ENCODE measurements at places on chromosomes 4 and X.
A peak's percentile ranks its signal among the peaks of the same experiment; 100 is the strongest.

- peak; percentile 71 for DNase-seq
Measured at GRCh38 chr4:183618681-183619080, 40.3 kb downstream of the RWDD4 start.

- DNase-seq, result no peak
Measured at GRCh38 chr4:80271801-80272200, 5.3 kb downstream of the FGF5 start.

DNA sequence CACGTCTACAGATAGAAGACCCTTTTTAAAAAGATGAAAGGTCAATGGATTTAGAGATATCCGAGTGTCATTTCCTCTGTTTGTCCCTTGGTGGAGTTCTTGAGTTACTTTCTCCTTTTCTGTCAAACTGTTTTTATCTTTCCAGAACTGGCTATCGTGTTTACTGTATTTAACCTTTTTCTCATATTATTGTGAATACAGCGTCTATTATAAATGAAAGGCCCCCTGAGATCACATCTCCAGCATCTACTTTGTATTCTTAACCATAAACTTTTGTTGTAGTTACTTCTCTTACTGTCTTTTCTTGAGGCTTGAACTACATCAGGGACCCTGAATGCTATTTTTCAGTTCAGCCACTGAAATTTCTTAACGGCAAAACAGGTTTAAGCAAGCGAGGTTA lies 4.0 kb upstream of the PCDH7 start:
- DNase-seq, result no peak

GRCh38 chrX:20228245-20228644 lies 38.5 kb downstream of the RPS6KA3 start:
- no peak for DNase-seq

DNA sequence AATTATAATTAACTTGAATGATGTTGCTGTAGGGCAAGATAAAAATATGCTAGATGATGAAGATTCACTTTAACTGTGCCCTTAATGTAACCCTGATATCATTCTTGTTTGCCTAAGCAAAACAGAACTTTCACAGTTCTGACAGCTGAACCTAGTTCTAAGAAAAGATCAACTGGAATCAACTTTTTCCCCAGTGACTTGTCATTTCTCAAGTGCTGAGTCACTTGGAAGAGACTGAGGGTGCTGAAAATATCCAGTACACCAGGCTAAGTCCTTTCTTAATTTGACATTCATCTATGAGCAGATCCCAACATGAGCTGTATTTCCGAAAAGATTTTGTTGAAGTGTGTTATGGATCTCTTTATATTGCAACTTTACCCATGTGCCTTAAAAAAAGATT lies 140.4 kb downstream of the MID1IP1 start:
- no peak for DNase-seq

Data from epithelial cell of proximal tubule (primary cell).